Glutamatergic neuron (in vitro differentiated cells): ENCODE measurements at places on chromosomes 3 and 15. TPM values are rescaled to one million over a fixed set of nuclear protein-coding genes. Genes with fewer than 3 reads are reported as not detected.
A peak's percentile ranks its signal among the peaks of the same experiment; 100 is the strongest.

DNA sequence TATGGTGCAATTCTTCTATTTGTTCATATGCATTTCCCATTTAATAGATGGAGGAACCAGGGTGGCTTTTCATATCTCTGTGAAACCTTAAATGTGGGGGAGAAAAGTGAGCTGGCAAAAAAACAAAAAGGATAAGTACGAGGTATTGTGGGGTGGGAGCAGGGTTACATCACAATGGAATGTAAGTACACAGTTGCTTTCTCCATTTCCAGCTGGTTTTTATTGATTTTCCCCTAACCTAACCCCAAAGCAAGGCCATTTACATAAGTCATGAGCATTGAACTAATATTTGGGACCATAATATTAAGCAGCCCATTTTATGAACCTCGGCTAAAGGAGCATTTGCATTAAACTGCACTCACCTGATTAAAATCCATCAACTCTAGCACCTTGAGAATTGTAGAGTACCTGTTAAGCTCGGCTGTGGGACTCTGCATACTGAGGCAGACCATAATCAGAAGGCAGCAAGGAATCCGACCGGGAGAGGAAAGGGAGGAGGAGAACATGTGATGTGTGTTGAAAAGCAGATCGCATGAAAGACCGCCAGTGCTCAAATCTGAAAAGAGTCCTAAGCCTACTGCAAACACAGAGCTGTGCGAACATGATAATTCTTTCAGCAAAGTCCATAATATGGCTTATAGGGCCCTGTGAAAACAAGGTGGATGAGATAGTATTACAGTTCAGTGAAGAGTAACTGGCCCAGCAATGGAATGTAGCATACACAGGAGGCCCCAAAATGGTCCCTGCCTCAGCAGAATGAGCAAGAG is 513.4 kb downstream of the FHIT start:
- no peak for DNase-seq

DNA sequence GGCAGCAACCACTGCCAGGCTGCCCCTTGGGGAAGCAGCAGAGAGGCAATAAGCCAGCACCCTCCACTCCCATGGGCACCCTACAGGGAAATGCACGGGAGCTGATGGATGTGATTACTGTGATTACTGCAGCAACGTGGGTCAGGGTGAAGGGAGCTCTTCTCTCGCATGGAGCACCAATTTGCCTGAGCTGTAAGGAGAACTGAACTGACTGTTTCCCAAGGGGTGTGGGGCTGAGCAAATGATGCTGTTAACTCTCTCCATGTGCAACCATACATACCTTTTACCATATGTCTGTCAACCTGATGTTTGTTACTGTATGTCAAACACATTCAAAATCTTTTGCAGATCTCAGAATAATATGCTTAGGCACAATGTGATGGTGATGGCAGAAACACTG is 680.6 kb downstream of the SQOR start:
- DNase-seq = no peak

GRCh38 chr3:47005212-47006144 is 26.0 kb downstream of the NBEAL2 start:
- DNase-seq = no peak

Gene THRB
- 0.56 TPM for total RNA-seq

- no peak for DNase-seq
Observed at GRCh38 chr15:82643992-82644391, 3.2 kb downstream of the CPEB1 start.

GRCh38 chr3:49389297-49389696 is 22.5 kb downstream of the RHOA start:
- no peak for DNase-seq

Gene IL12A
- not detected for total RNA-seq

GRCh38 chr3:58323529-58324390 is 8.9 kb upstream of the PXK start:
- no peak for DNase-seq

Gene TTLL13
- not detected for total RNA-seq

DNA sequence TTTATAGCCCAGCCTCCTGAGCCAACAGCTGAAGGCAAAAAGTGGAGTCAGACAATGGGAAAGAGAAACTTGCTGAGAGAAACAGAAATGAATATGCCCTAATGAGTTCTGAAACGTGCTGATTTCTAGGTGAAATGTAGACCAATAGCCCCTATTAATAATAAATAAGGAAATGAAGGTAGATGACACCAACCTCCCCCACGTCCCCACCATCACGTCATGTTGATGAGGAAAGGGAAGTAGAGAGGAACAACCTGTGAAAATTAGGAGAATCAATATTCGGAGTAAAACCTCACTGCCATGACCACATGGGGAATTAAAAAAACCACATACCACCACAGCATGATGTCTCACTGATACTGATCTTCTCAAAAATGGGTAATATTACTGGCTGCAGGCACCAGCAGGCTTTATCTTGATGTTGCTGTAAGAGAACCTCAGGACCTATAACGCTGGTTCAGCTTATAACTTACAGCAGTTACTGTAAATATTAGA is 64.0 kb downstream of the KAT2B start:
- no peak for DNase-seq

- DNase-seq = no peak
Observed at GRCh38 chr3:193348686-193349085, 29.9 kb downstream of the ATP13A5 start.

- DNase-seq = no peak
Observed at GRCh38 chr3:156456771-156457224, 98.1 kb downstream of the SSR3 start.

Gene SLC22A14
- 0.93 TPM for total RNA-seq

Gene IGSF11
- total RNA-seq = 8.2 TPM

- peak; percentile 85 for DNase-seq
Observed at GRCh38 chr15:45378149-45378912, at the start of gene GATM. Gene GATM, minus strand, starts transcription at chr15:45378544. Its CDS starts 91 bp downstream, at chr15:45378453.

- no peak for DNase-seq
Observed at GRCh38 chr3:113535898-113536297, 3.5 kb downstream of the SIDT1 start.

GRCh38 chr3:158108445-158108985 is 1.4 kb upstream of the RSRC1 start:
- DNase-seq = no peak

- DNase-seq = no peak
Observed at GRCh38 chr3:53075743-53076140, 29.9 kb upstream of the SFMBT1 start.

Gene DLEC1
- total RNA-seq = 0.42 TPM

GRCh38 chr15:85688711-85689110 is 106.0 kb downstream of the KLHL25 start:
- no peak for DNase-seq

DNA sequence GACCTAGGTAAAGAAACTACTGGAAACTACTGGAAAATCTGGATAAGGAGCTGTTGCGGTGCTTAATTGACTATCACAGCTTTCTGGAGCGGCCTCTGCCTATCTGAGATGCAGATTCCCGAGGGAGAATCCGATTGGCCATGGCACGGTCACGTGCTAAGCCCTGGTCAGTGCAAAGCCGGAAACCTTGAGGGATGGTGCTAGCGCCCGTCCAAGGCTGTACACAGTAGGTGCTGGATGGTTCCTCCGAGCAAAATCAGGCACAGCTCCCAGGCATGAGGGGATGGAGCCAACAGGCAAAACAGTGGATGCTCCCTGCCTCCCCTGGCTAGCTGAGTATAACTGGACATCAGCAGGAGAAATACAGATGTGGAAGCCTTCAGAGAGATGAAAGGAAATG is 238.7 kb upstream of the HES1 start:
- DNase-seq = no peak

- DNase-seq = no peak
Observed at GRCh38 chr3:23071758-23072157, 131.4 kb upstream of the UBE2E2 start.

Gene TLR9
- 0.37 TPM for total RNA-seq

Gene GOLGA8T
- total RNA-seq = not detected

Gene CYP1A2
- total RNA-seq = not detected

Gene AHSG
- total RNA-seq = not detected

DNA sequence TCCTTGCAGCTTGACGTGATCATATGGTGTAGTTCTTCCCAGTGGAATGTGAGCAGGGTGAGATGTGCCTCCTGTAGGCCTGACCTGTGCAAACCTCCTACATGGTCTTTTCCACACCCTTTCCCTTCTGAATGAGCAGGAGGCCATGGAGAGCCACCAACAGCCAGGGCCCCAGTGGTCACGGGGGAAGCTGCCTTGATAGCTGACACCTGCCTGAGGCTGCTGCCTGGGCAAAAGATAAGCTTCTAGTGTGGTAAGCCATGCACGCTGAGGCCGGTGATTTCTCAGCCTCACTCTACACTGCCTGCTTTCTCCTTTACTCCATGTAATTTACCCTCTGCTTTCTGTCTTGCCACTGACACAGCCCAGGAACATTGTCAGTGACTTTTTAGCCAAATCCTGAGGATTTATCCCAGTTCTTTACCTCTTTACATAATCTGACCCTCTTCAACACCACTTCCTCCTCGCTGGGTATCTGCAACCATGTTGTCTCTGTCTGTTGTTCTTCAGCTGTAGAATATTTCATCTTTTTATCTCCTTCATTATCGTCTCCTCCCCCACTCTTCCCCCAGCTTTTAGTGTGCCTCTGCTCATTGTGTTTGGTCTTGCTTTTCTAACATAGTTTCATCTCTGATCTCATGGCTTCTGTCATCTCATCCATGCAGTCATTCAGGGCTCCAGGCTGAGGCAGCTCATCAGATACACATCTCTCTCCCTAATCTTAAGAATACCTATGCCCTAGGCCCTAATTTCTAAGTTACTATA is 11.2 kb upstream of the KBTBD12 start:
- no peak for DNase-seq

DNA sequence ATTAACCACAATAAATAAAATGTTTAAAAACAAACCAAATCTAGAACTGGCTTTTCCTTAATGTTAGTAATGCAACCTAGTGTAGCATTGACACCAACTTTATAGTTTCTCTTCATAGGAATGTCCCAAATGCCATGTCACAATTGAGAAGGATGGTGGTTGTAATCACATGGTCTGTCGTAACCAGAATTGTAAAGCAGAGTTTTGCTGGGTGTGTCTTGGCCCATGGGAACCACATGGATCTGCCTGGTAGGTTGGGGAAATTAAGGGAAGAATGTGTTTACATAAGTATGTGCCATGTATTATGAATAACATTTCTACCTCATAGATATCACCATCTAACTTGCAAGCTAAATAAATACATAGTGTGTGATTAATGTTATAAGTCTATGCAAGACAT is 84.4 kb upstream of the GOLGA6B start:
- DNase-seq = no peak

Gene ZPLD1
- not detected for total RNA-seq

- DNase-seq = no peak
Observed at GRCh38 chr15:56817321-56818080, 84.2 kb upstream of the ZNF280D start.

DNA sequence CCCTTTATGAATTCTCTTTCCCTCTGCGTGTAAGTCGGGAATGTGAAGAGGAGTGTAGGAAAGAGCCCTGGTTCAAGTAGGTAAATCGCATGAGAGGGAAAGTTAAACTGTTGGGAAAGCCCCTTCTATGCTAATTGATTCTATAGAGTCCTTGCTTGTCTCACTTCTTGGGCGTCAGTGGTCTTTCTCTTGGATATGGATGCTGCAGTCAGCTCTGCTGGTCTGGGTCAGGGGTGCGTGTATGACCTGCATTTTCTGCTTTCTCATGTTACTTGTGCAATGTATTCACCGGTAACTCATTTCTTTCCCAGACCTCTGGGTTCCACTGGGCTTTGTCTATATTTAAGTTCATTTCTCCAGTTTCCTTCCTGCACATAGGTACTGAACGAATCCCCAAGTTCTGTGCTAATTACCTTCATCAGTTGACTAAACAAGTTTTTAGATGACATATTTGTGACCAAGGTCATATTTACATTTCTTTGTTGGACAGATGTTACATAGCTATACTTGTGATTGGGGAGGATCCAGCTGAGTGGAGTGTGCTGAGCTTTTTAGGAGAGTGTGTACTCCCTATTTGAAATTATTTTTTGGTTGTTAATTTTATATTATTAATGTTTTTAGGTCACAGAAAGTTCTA is 1.4 kb downstream of the SETD5 start:
- no peak for DNase-seq

DNA sequence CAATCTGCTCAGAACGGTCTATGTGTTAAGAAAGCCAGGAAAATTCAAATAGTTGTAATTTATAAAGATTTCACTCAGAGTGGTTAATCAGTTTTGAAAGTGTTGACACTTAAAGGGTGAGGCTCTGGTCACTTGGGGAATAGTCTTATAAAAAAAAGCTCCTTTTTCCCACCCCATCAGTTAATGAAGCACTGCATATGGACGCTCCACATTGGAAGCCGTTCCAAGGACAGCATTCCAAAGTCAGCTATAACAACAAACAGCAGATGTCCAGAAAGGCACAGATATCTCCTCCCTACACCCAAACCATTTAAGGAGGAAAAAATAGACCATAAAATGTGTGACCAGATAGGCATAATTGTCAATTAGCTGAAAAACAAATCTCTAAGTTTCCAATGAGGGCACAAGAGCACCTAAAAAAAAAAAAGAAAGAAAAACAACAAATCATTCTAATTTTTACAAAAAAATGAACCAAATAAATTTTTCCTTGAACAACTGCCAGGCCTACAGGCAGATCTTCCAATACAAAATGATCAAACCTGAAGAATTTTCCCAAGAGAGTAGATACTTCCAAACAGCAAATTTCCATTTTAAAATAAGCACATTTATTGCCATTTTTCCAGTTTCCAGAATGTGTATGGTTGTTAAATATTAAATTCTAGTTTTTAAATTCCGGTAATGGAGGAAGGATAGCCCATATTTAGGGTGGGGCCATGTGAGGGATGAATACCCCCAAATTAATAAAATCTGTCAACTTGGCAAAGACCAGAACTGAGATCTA is 198.3 kb downstream of the ERC2 start:
- no peak for DNase-seq

DNA sequence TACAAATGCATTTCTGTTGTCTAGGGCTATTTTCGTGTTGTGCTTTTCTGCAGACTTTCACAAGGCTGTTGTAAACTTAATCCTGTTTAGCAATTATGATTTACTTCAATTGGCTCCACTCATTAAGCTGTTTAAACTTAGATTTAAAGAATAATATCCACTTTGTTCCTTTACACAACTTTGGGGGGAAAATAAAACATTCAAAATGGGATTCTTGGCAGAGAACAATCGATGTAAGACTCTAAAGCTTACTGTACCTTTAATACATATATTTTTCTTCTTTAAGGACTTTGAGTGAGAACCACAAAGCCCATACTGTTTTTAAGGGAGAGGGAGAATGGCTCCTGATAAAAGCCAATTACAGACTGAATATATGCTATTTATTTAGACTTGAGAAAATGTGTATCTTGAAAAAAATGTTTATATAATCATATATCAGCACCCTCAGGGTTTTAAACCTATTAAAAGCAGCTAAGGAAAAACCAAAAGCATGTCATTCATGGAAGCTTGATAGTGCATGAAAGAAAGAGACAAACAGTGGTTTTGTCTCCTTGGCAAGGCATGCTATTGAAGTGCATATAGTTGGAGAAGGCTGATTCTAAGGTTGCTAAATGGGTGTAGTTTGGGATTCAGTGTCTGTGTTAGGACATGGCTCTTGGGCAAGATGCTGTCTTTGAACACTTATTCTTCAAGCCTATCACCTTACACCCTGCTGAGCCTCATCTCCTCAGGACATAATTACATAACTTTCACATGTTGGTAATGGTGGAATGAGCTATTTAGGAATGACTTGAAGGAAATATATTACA is 293.4 kb upstream of the TBC1D5 start:
- no peak for DNase-seq

Gene NPAP1
- total RNA-seq = 0.07 TPM

GRCh38 chr3:7630351-7630911 is 769.5 kb downstream of the GRM7 start:
- no peak for DNase-seq

Gene IRAK2
- 0.20 TPM for total RNA-seq
